ENCODE measurements at places on chromosomes 3 and 15.

GRCh38 chr3:144308396-144308795 is 336.8 kb downstream of the DIPK2A start:
- DNase-seq: no peak

DNA sequence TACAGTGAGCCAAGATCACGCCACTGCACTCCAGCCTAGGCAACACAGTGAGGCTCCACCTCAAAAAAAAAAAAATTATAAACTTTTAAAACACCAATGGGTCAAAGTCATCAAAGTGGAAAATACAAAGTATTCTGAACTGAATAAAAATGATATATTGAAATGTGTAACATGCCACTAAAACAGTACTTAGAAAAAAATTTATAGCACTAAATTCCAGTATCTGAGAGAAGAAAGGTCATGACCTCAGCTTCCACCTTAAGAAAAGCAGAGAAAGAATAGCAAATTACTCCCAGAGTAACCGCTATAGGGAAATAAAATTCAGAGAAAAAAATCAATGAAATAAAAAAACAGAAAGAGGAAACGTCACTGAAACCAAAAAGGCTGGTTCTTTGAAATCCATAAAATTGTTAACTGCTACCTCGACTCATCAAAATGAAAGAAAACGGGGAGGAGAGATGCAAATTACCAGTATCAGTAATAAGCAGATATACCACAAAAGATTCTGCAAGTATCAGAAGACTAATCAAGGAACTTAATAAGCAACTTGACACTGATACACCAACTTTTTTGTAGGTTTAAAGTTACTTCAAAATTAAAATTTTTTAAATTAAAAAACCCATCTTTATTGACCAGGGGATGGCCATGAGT is 20.8 kb downstream of the ATP13A3 start:
- no peak for DNase-seq

DNA sequence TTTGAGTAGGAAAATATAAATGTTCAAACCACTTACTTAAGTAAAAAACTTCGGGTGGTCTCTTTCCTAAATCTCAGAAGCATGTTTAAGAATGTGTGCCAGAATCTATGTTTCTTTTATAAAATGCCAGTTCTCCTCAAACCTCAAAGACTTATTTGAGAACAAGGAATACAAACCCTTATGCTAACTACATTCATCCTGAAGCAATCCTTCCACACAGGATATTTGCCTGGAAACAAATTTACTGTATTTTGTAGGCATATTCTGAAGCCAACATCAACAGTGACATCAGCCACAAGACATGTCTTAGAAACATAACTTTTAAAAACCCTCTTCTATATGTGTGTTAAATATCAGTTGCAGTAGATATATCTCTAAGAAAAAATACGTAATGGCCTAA is 1077.0 kb downstream of the ROBO1 start:
- DNase-seq: peak; percentile 18

DNA sequence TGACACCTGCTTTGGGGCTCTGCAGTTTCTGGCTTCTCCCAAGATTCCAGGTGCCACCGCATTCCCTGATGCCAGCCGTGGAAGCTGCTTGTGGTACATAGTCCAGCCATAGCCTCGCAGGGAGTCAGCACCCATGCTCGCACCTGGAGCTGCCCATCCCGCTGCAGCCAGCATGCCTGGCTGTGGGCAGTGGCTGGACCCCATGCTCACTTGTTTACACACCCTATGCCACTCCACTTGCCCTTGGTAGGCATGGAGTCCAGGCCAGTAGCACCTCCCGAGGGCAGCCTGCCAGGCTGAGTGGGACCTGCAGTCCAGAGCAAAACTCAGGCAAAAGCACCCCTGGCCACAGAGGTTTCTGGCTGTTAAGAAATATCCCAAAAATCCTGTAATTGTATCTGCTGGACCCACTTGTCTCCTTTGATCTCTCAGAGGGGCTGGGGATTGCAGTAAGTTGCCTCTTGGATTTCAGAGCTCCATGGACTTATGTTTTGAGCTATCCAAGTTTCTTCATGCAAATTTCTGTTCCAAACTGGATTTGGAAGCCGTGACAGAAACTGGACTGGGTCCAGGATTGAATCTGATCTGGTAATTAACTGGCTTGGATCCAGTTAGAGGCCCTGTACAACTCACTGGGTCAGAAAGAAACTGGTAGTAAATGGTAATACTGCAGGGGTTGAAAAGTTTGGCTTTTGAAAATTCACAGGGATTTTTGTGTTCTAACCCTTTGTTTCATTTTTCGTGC is 149.3 kb downstream of the FMN1 start:
- DNase-seq: no peak

DNA sequence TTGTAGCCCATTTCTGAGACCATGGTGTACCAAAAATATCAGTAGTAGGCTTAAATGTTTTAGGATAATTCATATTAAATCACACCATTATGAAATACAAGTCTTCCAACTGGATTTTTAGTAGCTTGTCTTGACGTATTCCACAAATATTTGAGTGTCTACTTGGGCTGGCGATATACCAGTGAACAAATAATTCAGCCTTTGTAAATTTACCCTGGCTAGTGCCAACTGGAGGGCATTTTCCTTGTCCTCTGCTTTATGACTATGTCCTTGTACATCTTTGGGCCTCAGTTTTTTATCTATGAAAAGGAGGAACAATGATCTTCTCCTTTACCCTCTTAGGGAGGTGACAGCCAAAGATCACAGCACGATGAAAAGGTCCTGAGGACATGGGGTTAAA is 114.8 kb downstream of the FRMD4B start:
- DNase-seq: no peak

- DNase-seq: no peak
These were observed 365.2 kb downstream of the MFSD1 start for GRCh38 chr3:159166899-159167586.

DNA sequence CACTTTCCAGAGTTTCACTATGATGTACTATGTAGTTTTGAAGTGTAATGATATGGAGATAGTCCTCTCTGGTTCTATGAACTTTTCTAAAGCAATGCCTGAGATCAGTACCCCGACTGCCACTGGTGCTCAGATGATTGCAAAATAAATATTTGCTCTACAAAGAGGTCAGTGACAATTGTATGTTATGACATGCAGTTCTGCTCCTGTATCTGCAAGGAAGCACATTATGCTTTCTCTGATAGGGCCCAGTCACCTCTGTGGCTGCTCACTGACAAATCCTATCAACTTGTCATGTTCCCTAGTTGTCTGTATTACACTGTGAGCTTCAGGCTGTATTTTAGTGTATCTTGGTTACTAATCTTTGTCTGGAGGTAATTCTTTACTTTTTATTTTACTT is 362.6 kb downstream of the ROBO1 start:
- DNase-seq: no peak
